ENCODE measurements at places on chromosomes 1 and 21.

- H3K4me3 ChIP-seq, result no peak overlapping the region
- no peaks in the 10 kb centered on the region for H3K27me3 ChIP-seq
- H3K4me1 ChIP-seq, result no peaks in the 10 kb centered on the region
- H3K27ac ChIP-seq, result no peak overlapping the region
These were observed 48.4 kb upstream of the RNPC3 start for GRCh38 chr1:103477101-103477500.

DNA sequence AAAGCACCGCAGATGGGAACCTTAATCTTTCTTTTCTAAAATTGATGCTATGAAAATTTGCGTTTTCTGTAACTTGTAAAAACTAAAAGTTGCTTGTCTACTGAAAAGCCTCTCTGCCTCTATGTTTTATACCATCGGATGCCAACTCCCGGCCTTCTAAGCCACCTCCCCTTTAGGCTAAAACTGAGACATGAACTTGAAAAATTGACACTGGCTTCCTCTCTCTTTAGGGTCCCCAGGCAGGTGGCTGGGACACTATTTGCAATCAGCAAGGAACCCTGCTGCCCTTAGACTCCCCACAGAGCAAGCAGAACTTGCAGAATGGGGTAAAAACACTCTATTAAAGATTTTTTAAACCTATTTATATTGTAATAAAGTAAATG lies 151.1 kb upstream of the CAMK1G start:
- H3K27ac ChIP-seq, result peak overlapping the region; percentile 95
- H3K36me3 ChIP-seq, result peaks cover 29% of the 10 kb centered on the region
- no peaks in the 10 kb centered on the region for H3K27me3 ChIP-seq
- DNase-seq, result no peak
- peak overlapping the region; percentile 89 for H3K4me3 ChIP-seq

DNA sequence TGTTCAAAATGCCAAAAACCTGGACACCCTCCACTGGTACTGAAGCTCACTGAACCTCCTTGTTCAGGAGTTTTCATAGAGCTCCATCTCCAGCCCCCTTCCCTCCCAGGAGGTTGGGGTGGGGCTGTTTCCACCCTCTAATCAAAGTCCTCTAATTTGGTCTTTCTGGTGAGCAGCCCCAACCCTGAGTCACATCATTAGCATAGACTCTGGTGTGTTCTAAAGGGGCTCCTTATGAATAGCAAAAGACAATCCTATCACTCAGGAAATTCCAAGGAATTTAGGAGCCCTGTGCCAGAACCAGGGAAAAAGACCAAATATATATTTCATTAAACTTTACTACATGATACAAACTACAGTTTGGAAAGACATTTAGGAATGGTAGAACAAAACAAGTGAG lies 13.2 kb upstream of the UBE4B start:
- H3K27me3 ChIP-seq, result no peaks in the 10 kb centered on the region
- DNase-seq, result no peak
- no peaks in the 10 kb centered on the region for H3K36me3 ChIP-seq
- no peak overlapping the region for H3K27ac ChIP-seq
- H3K4me1 ChIP-seq, result no peaks in the 10 kb centered on the region
- H3K4me3 ChIP-seq, result no peak overlapping the region

DNA sequence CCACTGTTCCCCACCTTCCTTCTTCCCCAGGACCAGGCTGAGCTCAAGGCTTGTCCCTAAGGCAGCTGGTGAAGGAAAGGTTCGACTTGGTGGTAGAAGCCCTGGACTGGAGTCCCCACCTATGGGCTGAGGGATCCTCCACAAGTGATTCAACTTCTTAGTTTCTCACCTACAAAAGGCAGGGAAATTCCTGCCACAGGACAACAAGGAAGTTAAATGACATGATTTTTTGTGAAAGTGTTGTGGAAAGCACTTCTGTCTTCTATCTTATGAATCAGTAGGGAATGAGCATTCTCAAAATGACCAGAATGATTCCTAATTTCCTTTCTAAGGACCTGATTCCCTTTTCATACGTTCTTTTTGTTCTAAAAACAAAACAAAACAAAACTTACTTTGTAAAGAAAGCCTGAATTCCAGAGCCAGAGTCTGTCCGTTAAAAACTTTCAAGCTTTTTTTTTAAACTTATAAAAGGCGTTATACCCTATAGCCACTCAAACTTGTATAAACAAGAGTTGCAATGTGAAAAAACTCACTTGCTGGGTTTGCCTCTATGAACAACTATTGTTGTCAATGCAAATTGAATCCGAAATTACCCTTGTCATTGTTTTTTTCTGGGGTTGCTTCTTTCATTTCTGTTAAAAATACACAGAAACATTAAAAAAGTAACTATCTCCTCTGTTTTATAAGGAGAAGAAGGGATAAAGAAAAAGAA lies 12.2 kb downstream of the KCNJ15 start:
- H3K4me3 ChIP-seq, result no peak overlapping the region
- no peaks in the 10 kb centered on the region for H3K36me3 ChIP-seq
- H3K27me3 ChIP-seq, result no peaks in the 10 kb centered on the region

- DNase-seq, result no peak
- H3K27ac ChIP-seq, result no peak overlapping the region
- no peaks in the 10 kb centered on the region for H3K36me3 ChIP-seq
- H3K4me3 ChIP-seq, result no peak overlapping the region
These were observed 3.9 kb upstream of the KCNJ9 start for GRCh38 chr1:160077486-160077885.

Data from WTC11 (cell line).